ENCODE measurements at places on chromosomes 3 and 15.

DNA sequence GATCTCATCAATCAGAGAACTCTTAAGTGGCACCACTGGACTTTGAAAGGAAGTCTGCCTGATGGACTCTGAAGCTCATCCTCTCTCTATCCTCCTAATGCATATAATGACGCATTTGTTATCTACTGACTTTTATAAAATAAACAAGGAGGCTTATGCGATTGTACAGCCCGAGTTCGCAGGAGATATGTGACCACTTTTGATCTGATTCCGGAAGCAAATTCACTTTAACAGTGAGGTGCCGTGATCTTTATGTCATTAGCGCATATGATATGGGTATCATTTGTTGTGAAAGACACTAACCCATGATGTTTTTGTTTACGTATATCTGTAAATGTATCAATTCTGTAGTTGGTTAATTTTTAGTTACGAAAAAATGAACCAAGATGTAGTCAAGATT is 427 bp upstream of the RNF111 start:
- no peak for DNase-seq

GRCh38 chr3:153293265-153293664 is 131.2 kb downstream of the RAP2B start:
- DNase-seq, result no peak

- DNase-seq, result no peak
These were observed 64.6 kb upstream of the PFN2 start for GRCh38 chr3:150035301-150035779.

- DNase-seq, result no peak
These were observed 13.7 kb upstream of the HEG1 start for GRCh38 chr3:125069452-125069851.

DNA sequence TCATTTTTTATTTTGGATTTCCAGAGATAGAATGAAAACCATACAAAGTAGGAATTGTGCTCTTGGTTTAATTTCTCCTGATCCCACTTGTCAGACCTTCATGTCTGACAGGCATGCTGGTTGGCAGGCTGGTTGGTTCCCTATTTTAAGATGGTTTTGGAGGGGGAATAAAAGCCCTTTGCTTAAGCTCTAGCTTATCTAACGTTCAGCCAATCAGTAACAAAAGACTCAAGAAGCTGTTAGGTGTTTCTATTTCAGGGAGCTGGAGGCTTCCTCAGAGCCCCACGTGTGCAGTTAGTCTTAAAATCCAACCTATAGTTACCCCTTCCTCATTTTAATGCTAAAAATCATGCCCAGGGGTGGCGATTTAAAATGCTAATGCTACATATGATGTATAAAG is 40.5 kb upstream of the XIRP1 start:
- DNase-seq, result no peak

DNA sequence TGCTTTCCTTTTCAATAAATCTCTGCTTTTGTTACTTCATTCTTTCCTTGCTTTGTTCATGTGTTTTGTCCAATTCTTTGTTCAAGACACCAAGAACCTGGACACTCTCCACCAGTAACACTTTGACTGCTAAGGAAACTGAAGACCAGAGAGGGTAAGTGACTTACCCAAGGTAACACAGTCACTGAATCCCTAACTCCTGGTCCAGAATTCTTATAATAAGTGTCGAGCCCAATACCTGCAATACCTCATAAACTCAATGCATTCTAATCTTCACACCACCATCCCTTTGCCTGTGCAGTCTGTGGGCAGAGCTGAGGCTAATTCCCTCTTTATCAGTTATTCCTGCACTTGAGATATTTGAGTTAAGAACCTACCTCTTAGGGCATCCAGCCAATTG is 237.8 kb downstream of the UACA start:
- DNase-seq, result no peak
